Prostate gland (tissue), 2 donors: ENCODE measurements at places on chromosomes 2 and 18. TPM values are rescaled to one million over a fixed set of nuclear protein-coding genes. Genes with fewer than 3 reads are reported as not detected.

DNA sequence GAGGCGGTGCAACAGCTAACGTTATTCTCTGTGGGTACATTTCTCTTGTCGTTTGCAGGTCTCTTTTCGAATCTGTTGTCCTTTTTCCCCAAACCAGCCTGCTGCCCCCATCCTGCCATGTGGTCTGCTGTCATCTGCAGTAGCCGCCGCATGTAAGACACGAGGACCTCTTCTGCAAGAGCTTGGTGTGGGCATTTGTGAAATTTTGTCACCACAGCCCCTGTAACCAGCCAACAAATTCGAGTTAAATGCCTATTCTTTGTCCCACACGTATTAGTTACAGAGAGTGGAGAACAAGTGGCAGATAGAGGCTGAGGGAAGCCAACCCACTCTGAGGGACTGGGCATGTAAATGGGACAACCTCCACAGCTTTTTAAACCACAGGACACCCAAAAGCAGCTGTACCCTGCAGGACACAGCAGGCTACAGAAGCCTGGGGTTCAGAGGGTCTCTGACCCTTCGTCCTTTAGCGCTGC, 35.0 kb downstream of the ITGA6 start:
- DNase-seq, result no peak
- peaks cover 32% of the 10 kb centered on the region for H3K4me1 ChIP-seq
- no peaks in the 10 kb centered on the region for H3K36me3 ChIP-seq
- no peak overlapping the region for H3K4me3 ChIP-seq
- no peaks in the 10 kb centered on the region for H3K27me3 ChIP-seq
- H3K27ac ChIP-seq, result peak overlapping the region; percentile 24

DNA sequence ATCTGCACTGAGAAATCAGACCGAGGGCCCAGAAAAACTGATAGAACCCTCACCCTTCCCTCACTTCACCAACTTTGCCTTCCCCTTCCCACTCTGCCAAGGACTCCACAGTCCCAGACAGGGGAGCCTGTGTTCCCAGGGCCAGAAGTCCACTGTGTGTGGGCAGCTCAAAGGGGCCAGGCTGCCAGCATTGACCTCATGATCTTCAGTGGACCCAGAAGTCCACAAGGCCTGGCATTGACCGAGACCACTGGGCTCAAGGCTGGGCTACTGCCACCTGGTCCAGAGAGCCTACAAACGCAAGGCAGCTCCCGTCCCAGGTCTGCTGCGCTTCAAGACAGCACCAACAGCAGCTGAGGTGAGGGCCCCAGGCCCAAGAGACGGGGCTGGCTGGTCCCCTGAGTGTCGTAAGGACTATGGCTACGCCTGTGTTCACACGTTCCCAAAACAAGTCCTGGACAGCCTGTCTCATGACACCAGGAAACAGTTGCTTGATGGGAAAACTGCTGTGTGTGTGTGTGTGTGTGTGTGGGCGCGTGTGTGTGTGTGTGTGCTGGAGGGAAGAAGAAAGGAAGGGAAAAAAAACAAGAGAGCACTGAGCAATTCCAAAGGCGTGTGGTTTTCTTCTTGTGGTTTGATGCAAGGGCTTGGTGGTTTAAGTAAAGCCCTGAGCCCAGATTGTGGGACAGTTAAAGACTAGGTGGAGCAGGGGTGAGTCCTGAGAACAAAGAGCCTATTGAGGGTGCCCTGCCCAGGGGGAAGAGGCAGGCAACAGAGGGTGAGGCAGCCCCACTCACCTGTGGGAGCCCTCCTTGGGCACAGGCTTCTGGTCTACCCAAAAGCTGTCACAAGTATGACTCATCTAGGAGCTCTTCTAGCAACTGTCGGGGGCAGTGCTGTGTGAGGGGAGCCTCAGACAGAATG, 46.6 kb upstream of the ZBTB7C start:
- no peaks in the 10 kb centered on the region for H3K36me3 ChIP-seq
- no peaks in the 10 kb centered on the region for H3K27me3 ChIP-seq
- H3K4me1 ChIP-seq, result no peaks in the 10 kb centered on the region

The GREB1 gene
- 392 TPM for total RNA-seq

DNA sequence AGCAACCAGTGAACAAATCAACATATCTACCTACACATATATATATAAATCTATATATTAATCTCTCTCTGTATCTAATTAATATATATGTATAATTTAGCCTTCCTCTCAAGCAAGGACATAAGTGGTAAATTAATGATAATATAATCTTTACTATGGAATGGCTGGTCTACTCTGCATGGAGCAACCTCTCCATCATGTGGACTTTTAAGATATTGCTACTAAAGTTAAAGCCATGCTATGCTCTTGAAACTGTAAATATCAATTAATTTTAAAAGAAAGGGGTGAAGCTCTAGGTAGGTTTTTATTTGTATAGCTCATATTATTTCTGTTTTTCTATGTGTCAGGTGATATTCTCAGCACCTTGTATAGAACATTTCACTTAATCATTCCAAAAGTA, 147.0 kb downstream of the PPP1R1C start:
- H3K4me1 ChIP-seq, result no peaks in the 10 kb centered on the region
- no peaks in the 10 kb centered on the region for H3K36me3 ChIP-seq
- no peak for DNase-seq

The CXCR1 gene
- total RNA-seq, result not detected

DNA sequence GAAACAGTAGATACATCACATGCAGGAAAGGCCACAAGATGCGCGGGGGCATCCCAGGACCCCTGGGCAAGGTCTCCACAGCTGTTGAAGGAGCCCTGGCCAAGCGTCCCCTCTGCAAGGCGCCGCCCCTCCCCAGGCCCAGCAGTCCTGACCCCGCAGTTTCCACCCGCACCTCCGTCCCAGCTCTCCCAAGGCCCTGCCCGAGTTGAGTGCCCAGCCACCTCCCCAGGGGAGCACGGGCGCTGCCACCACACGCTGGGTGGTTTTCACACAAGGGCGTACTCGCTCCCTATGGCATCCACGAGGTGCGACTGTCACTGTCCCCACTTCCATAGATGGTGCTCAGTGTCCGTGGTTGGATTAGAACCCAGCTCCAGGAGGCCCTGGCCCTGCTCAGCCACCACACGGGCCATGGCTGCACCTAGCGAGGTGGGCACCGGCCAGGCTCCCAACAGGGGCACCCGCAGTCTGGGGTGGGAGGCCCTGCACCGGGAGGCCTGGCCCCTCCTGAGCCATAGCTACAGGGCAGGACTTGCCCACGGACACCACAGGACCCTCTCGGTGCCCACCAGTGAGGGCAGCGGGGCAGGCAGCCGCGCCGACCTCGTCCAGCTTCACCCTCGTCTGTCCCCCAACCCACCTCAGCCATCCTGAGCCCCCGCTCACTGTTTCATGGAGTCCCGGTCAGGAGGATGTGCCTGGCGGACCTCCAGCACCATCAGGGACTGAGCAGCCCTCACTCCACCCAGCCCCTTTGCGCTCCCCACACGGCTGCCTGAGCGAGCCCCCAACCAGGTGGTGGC, 36.0 kb downstream of the KIF1A start:
- H3K36me3 ChIP-seq, result no peaks in the 10 kb centered on the region
- no peak for DNase-seq
- no peak overlapping the region for H3K27ac ChIP-seq
- H3K4me3 ChIP-seq, result no peak overlapping the region
- no peaks in the 10 kb centered on the region for H3K27me3 ChIP-seq
- H3K4me1 ChIP-seq, result no peaks in the 10 kb centered on the region

The NTSR2 gene
- 0.34 TPM for total RNA-seq

GRCh38 chr2:231877533-231878456, 48.4 kb downstream of the NPPC start:
- H3K27me3 ChIP-seq, result no peaks in the 10 kb centered on the region
- H3K4me1 ChIP-seq, result no peaks in the 10 kb centered on the region
- no peak overlapping the region for H3K27ac ChIP-seq
- peak; percentile 64 for DNase-seq
- no peak overlapping the region for H3K4me3 ChIP-seq
- no peaks in the 10 kb centered on the region for H3K36me3 ChIP-seq

- no peaks in the 10 kb centered on the region for H3K27me3 ChIP-seq
- no peak overlapping the region for H3K27ac ChIP-seq
- no peaks in the 10 kb centered on the region for H3K36me3 ChIP-seq
- no peak for DNase-seq
- H3K4me3 ChIP-seq, result no peak overlapping the region
- H3K4me1 ChIP-seq, result peaks cover 8% of the 10 kb centered on the region
Measured at GRCh38 chr18:51192696-51193095, 4.8 kb downstream of the MEX3C start.

The SCYGR3 gene
- total RNA-seq, result not detected

The FLACC1 gene
- 0.27 TPM for total RNA-seq

GRCh38 chr2:209369656-209370055, 54.2 kb upstream of the MAP2 start:
- H3K36me3 ChIP-seq, result no peaks in the 10 kb centered on the region
- H3K27me3 ChIP-seq, result no peaks in the 10 kb centered on the region
- DNase-seq, result no peak

The HMSD gene
- total RNA-seq, result not detected

DNA sequence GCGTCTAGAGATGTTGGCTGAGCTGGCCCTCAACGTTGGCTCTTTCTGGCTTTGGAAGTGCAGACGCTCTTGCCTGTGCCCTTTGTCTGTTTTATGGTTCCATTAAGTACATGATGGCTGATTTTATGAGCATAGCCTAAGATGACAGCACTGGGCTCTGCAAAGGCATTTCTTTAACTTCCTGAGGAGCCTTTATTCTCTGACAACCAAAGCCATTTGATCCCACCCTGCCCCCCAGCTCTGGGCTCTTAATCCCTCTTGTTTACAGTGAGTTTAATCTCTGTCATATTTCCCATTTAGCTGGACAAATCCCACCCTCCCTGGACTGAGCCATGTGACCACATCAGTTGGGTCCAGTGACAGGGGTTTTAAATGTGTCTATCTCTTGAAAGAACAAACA, 195.9 kb downstream of the ACKR3 start:
- H3K4me1 ChIP-seq, result no peaks in the 10 kb centered on the region
- peak; percentile 23 for DNase-seq
- no peak overlapping the region for H3K27ac ChIP-seq
- H3K36me3 ChIP-seq, result no peaks in the 10 kb centered on the region
- no peaks in the 10 kb centered on the region for H3K27me3 ChIP-seq
- H3K4me3 ChIP-seq, result no peak overlapping the region

GRCh38 chr18:51654488-51655326, 457.2 kb upstream of the MEX3C start:
- no peak overlapping the region for H3K27ac ChIP-seq
- no peaks in the 10 kb centered on the region for H3K4me1 ChIP-seq
- H3K4me3 ChIP-seq, result no peak overlapping the region
- no peak for DNase-seq
- H3K36me3 ChIP-seq, result no peaks in the 10 kb centered on the region
- H3K27me3 ChIP-seq, result no peaks in the 10 kb centered on the region

DNA sequence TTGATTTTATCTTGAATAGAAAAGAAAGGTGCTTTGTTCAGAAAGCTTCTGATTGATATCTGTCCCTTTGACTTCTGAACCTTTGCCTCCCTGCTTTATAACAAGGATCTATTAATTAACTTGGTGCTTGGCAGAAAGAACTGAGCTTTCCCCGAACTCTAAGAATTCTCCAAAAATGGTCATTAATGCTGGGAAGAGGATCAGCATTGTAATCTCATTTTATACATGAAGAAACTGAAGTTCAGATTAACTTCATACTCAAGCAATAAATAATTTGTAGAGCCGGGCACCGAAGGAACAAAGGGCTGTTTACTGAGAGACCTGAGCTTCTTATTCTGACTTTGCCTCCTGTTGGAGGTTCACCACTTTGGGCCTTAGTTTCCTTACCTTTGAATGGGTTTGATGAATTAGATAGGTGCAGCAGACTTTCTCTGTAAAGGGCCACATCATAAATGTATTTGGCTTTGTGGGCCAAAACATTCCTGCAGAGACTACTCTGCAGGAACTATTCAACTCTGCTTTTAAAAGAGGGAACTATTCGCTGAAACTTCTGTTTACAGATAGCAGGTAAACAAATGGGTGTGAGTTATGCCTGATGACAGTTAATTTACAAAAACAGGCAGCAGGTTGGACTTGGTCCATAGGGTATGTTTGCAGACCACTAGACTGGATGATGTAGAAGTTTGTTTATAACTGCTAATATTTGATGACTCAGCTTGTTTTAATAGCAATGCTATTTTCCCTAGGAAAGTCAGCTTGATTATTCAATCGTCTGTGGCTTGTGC, 272.9 kb downstream of the TGIF1 start:
- no peaks in the 10 kb centered on the region for H3K4me1 ChIP-seq
- no peaks in the 10 kb centered on the region for H3K27me3 ChIP-seq
- H3K27ac ChIP-seq, result peak overlapping the region; percentile 44
- H3K36me3 ChIP-seq, result no peaks in the 10 kb centered on the region

- no peaks in the 10 kb centered on the region for H3K27me3 ChIP-seq
- H3K4me3 ChIP-seq, result no peak overlapping the region
- H3K36me3 ChIP-seq, result no peaks in the 10 kb centered on the region
- H3K27ac ChIP-seq, result no peak overlapping the region
Measured at GRCh38 chr2:209556354-209556961, 132.6 kb downstream of the MAP2 start.

DNA sequence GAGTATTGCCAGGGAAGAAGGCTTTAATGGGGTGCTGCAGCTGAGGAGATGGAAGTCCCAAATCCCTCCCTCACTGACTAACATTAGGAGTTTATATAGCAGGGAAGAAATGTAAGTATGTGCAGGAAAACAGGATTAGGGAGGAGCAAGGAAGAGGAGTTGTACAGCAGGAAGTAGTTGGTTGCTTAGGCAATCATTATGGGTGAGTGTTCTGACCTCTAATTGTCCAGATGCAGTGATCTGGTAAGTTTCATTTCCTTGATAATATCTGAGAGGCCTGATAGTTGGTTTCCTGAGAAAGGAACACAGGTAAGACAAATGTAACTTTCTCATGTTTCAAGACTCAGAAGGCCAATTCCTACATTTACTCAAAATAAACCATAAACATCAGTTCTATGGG, 331.9 kb upstream of the GULP1 start:
- H3K4me1 ChIP-seq, result no peaks in the 10 kb centered on the region
- DNase-seq, result no peak
- H3K36me3 ChIP-seq, result no peaks in the 10 kb centered on the region
- H3K4me3 ChIP-seq, result no peak overlapping the region
- H3K27me3 ChIP-seq, result no peaks in the 10 kb centered on the region

DNA sequence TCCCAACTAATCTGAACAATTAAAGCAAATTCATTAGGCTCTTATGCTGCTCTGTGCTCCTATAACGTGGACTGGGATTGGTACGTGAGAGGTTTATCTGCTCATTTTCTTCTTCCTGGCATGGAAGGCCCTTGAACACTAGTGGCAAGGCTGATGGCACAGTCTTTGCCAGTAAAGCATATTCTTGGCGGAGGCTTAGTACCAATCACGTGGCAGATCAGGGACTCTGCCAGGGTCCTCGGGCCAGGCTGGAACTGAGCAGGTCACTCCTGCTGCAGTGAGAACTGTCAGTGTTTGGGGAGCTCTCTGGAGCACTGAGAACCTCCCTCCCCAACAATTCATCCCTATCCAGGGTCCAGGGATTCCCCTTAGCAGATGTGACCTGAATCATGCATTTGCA, 3.7 kb upstream of the ALPK2 start:
- no peak for DNase-seq
- no peaks in the 10 kb centered on the region for H3K4me1 ChIP-seq
- H3K36me3 ChIP-seq, result no peaks in the 10 kb centered on the region
- no peaks in the 10 kb centered on the region for H3K27me3 ChIP-seq
- no peak overlapping the region for H3K27ac ChIP-seq
